ENCODE measurements at places on chromosomes 6 and 20.

DNA sequence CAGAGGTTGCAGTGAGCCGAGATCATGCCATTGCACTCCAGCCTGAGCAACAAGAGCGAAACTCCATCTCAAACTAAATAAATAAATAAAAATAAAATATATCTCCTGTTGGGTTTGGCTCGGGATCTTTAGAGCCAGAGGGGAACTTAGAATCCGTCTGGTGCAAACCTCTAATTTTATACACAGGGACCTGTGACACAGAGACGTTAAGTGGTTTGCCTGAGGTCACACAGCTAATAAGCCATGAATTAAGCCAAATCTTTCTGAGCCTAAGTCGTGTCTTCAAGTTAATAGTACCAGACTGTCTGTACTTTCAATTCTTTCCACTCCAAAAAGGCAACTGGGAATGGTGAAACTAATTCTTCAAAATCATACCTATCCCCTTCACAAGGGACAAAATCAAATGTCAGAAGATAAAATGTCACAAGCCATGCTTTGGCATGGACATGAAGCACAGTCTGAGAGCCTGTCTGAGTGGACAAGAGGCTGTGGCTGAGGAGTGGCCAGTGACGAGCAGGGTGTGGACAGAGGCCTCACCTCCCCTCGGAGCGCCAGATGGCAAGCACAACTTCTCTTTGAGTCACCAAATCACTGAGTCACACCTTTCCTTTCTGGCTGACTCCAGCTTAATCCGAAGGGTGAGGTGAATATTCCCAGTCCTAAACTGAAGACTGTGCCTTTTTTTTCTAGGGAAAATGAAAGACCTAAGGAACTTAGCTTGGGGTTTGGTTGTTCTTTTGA, 177.4 kb downstream of the TFAP2A start:
- no peak for DNase-seq

DNA sequence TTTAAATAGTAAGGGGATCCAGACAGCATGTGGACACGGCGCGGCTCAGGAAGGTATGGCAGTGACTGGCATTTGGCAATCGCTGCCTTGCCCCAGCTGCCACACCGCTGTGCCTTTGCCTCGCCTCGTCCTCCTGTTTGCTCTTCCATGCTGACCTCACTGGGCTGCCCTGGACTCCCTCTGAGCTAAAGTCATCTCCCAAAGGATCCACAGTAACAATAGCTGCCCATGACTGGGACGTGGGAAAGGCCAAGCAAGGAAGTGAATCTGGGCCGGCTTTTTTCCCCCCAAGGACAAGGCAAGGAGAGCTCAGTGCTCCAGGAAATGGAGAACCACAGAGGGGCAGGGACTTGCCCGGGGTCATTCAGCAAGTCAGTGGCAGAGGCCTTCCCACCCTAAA, 48.1 kb downstream of the JPH2 start:
- no peak for DNase-seq

DNA sequence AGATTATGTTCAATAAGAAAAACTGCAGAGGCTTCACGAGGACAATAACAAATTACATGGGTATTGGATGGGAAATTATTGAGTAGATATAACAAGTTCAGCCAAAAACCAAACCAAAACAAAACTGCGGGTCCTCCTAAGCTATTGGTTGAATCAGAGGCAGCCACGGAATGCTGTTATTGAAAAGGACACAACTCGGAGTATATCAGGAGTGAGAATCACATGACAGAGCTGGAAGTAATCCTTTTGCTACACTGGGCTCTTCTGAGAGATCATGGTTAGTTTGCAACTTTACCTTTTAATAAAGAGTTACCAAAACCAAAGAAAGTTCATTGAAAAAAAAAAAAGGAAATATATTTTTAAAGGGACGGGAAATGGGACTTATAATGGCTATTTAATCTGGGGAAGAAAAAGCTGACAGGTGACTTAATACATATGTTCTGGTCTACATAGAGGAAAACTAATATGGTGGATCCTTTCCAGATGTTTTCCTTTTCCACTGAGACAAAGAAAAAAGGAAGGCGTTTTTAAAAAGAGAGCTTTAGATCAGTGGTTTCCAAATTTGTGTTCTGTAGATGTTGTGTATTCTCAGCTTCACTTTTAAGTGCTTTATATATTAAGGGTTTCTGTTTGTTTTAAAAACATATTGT, 6.9 kb upstream of the CITED2 start:
- DNase-seq = no peak

DNA sequence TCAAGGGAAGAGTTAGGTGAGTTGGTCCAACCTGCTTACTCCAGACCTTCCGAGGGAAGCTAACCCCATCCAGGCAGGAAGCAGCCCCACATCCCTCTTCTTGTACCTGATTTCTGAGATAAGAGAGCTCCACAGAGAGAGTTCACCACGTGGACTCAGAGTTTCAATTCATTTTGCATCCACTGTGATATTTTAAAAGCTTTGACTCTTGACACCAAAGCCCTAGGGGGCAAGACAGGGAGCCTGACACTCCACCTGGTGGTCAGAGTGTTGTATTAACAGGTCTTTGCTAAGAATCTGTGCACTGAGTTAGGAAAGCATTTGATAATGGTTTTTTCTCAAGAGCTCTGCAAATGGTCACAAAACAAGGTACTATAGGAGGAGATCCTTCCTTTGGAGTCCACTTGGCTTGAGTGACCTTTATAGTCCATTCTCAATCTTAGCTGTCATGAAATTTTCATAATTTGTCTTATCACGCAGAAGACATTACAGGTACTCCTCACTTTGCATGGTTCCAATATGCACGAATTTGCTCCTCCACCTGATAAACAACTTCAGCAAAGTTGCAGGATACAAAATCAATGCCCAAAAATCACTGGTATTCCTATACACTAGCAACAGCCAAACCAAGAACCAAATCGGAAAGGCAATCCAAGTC, 56.2 kb upstream of the RIPOR2 start:
- DNase-seq = peak; percentile 64

DNA sequence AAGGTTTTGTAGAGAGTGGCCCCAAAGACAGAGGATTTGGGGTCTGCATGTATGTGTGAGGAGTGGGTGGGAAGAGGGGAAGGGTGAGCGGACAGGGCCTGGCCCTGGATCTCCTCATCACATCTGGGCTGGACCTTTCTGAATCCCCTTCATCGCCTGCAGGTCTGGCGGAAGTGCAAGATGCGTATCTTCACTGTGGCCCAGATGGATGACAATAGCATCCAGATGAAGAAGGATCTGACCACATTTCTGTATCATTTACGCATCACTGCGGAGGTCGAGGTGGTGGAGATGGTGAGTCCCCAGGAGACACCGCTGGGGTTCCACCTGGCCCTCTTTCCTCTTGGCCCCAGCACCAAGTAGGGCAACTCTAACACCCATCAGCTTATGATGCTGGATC, 24.4 kb downstream of the SLC12A5 start:
- DNase-seq = peak; percentile 11

GRCh38 chr6:97656236-97656635, 373.2 kb upstream of the MMS22L start:
- DNase-seq = no peak

DNA sequence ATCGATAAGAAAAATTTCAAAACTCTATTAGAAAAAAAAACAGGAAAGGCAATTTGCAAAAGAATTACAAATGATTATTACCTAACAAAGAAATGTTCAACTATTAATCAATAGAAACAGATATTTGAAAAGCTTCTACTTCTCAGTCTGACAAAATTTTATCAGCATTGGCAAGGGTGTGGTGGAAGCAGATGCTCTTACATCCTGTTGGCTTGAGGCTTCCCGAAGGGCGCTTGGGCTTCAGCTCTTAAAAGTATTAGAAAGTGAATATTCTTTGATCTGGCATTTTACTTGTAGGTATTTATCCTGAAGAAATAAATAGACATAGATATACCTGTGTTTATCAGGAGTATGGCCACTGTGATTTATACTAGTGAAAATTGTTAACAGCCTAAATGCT, 38.7 kb downstream of the SLC35D3 start:
- no peak for DNase-seq

- no peak for DNase-seq
Observed at GRCh38 chr6:69926745-69927144, 60.4 kb downstream of the COL19A1 start.

GRCh38 chr6:159044899-159045727, at the start of gene TAGAP:
TAGAP (minus strand) TSS chr6:159044991; CDS start chr6:159044146, 845 bp downstream.
- DNase-seq = peak; percentile 80

DNA sequence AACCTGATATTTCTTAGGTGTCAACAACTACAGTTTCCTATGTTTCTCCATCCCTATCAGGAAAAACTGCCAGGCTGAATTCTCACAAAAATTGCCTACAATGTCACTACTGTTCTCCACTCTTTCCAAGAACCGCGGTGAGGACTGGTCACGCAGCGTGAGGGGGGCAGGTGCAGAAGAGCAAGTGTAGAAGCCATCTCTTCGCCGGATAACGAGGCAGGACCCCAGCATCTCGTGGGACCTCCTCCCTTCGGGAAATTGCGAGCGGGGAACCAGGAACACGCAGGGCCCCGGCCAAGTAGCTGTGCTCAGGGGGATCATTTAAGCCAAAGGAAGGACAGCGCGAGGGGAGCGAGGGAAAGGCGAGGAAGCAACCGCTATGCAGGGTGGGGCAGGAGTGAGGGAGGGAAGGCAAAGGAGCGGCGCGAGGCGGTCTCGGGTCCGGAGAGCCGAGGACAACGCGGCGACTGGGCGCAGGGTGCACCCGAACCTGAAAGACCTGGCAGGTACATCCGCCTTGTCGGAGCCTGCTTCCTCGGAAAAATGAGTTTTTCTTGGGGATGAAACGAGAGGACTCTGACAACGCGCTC, 559 bp downstream of the APMAP start:
- no peak for DNase-seq

DNA sequence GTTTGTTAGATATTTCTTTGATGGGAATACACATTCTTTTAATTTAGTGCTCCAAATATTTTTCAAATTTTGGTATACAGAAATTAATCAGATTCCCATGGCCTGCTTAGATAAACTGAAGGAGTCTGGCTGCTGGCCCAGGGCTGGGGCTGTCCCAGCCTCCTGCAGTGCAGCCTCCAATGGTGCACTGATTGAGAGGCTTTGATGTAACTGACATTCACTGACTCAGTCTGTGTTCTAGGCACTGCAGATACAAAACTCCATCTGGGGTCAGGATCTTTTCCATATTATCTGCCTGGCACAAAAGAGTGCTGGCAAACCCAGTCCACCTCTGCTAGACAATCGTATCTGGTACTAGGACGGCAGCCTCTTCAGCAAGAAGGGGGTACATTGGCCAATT, 64.8 kb downstream of the GRIK2 start:
- DNase-seq = no peak

DNA sequence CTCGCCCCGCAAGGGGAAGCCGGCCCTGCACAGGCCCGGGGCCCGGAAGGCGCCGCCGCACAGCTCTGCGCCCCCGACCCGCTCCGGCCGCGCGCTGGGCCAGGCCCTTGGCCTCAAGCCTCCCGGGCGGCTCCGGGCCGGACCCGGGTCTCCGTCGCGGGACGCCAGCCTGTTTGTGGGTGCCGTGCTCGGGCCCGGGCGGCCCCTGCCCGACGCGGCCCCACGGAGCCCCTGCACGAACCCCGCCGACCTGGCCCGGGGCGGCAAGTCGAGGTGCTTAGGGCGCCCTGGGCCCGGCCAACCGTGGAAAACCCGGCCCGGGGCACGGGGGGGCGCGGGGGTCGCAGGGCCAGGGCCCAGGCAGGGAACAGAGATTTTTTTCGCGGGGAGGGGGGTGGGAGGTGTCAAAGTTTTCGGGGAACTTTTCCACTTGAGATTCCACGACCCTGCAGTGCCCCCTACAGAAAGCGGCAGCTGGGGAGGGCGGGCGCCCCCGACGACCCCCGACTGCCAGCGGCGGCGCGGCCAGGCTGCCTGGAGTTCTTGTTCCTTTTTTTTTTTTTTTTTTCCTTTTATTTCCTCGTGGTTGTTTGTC, 805 bp upstream of the STX16 start:
- peak; percentile 78 for DNase-seq

DNA sequence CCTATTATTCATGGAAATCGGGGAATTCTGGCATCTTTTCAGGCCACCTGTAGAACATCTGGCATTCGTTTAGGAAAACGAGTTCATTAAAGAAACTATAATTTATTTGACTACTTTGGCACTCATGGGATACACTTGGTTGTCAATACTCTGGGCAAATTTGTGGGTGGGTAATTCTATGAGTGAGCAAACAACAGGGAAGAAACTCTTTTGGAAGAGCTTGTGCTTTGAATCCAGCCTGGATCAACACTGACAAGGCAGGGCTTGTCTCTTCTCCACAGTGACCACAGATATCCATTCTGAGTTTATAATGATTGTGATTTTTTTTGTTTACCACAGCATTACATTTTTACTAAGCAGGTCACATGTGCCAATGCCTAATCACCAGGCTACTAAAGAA, 394.7 kb downstream of the THBS2 start:
- no peak for DNase-seq

GRCh38 chr6:90127595-90127994, 169.0 kb downstream of the BACH2 start:
- no peak for DNase-seq

DNA sequence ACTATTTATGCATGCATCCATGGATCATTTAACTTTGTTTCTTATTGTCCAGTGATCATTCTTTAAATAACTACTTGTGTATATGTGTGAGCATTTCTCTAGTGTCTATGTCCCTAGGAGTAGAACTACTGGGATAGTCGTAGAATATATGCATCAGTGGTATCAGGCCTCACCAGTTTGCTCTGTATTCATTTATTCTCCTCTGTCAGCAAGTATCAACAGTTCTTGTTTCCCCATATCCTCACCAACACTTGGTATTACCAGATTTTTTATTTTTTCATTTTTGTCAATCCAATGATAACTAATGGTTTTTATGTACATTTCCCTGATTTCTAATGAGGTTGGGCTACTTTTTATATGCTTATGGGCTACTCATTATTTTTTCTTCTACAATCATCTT, 27.9 kb downstream of the CTNNBL1 start:
- DNase-seq = no peak

DNA sequence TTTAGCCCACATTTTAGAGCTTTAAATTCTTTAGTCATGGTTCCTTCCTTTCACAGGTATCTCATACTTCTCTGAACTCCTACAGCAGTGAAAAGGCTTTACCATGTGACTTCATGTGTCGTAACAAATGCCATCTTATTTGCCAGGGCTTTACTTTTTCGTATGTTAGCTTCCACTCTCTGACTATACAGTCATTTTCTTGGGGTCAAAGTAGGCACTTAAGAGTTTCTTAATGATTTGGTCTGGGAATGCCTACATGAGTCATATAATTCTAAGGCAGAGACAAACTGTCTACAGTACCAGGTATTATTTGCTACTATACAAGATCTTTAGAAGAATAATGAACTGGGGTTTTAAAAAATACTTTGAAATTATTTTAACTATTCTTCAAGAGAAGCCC, 15.0 kb downstream of the RAB23 start:
- no peak for DNase-seq

- no peak for DNase-seq
Observed at GRCh38 chr20:51456511-51457509, 85.7 kb downstream of the NFATC2 start.

- no peak for DNase-seq
Observed at GRCh38 chr6:167579806-167580618, 246.7 kb upstream of the AFDN start.

DNA sequence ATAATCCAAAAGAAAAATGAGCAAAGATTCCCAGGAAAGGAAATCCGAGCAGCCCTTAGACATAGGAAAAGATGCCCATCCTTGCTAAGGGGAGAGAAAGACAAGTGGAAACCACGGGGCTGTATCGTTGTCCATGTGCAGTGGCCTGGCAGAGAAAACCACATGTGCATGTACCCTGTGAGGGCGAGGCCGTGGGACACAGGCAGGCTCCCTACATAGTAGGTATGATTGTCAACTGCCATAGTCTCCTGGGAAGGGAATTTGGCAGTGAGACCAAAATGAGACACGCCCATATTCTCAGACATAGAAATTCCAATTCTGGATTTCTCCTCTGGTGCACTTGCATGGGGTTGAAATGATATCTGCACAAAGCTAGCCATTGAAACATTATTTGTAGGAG, 169.7 kb upstream of the SALL4 start:
- DNase-seq = no peak

Measured in GM13976 (cell line).